Stimulated activated CD8-positive, alpha-beta memory T cell treated with anti-CD3 and anti-CD28 coated beads, Interleukin-15, amount 100 ng/mL, for 48 hours (primary cell): ENCODE measurements at places on chromosomes 4 and X.

- no peak for DNase-seq
Measured at GRCh38 chrX:115367951-115368350, 78.4 kb downstream of the LUZP4 start.

DNA sequence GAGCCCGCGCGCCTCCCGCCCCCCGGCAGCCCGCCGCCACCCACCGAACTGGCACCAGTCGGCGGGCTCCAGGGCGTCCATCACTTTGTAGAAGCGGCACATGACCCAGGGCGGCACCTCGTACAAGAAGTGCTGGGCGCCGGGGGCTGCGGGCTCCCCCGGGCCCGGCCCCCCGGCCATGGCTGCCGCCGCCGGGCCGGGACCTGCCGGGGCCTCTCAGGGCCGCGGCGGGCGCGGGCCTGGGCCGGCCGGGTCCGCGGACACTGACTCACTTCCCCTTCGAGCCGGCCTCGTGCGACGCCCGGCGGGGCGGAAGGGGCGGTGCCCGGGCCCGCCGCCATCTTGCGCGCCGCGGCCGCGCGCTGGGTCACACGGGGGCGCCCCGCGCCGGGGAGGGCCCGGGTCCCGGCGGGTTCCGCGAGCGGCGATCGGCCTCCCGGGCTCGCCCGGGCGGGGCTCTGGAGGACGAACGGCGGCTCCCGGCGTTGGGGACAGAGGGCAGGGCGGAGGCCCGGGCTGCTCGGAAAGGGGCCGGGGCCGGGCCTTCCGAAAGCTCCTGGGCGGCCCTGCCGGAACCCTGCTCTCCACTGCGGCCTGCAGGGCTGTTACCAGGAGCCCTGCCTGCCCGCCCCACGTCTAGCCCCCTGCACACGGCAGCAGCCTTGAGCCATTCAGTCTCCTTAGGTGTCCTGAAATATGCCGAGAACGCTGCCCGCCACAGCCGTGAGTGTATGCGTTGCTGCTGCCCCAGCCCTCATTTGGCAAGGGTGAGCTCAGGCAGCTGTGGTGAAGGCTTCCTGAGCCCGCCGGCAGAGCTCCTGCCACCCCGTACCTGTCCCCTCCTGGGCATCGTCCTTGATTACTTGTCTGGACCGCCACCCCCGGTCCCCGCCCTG, at the start of gene IRAK1:
IRAK1 (minus strand) TSS at position 270 of the 896 bp plus-strand sequence; CDS start at position 180, 90 bp downstream.
- DNase-seq: peak; percentile 39

DNA sequence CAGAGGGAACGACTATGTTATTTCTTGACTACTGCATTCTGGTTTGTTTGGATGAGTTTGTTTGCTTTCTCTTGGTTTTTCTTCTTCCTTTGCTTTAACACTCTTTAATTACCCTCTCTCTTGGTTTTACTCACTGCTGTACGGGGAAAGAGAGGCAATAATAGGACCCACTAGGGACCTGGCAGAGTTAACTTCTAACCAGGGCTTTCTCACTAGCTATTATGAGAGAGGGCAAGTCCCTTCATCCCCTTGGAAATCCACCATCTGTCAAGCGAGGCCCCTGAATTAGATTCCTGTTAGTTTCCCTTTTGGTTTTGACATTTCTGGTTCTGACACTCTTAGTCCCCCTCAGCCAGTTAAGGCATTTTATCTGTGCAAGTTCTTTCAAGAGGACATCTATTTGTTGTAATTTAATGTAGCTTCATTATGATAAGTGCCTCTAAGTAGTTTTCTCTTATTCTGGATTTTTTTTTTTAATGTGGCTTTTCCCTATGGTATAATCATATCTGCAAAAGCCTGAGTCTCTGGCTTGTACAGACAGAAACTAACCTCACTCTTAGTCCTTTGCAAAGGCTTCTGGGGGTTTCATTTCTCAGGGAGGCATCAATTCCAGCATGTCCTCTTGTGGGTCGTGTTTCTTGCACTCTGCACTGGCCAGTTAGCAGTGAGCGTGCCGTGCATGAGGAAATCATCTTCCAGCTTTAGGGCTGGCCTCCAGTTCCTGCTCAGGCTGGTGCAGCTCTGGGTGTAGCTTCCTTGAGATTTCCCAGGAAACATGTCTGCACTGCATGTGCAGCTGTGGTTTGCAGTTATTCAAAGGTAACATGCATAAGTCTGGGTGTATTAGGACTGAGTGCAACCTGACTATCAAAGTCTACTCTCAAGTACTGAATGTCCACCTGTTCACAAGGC, 221.3 kb downstream of the STIM2 start:
- DNase-seq: no peak

- DNase-seq: no peak
Measured at GRCh38 chr4:8704632-8705031, 112.1 kb downstream of the CPZ start.

- DNase-seq: no peak
Measured at GRCh38 chr4:156771171-156771837, 200.3 kb downstream of the PDGFC start.

DNA sequence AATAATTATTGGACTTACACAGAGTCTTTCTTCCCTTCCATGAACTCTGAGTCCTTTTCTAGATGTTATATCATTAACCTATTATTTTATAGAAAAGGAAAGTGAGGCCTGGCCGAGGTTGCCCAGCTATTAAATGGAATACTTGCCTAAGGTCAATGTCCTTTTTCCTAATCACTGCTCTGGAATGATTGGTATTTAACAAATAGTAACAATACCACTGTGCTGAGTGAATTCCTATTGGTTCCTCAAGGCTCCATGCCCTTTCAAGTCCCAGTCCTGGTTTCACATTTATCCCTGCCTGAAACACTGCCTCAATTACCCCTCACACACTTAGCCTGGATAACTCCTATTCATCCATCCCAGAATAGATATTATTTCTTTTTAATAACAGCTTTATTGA, 6.2 kb downstream of the TCEAL9 start:
- no peak for DNase-seq
